ENCODE measurements at places on chromosomes 6 and 20. TPM values are rescaled to one million over a fixed set of nuclear protein-coding genes. Genes with fewer than 3 reads are reported as not detected.

SNRPB gene
- total RNA-seq: 377 TPM

C20orf141 gene
- total RNA-seq: not detected

SCGN gene
- total RNA-seq: not detected

PLN gene
- total RNA-seq: not detected

AKIRIN2 gene
- total RNA-seq: 37.7 TPM

GPX5 gene
- total RNA-seq: not detected

BCAS1 gene
- total RNA-seq: not detected

ADGRF1 gene
- not detected for total RNA-seq

RHAG gene
- not detected for total RNA-seq

THBD gene
- not detected for total RNA-seq

RAD21L1 gene
- total RNA-seq: not detected

HDGFL1 gene
- not detected for total RNA-seq

MYBL2 gene
- 102 TPM for total RNA-seq

COL11A2 gene
- 0.59 TPM for total RNA-seq

NAPB gene
- 12.2 TPM for total RNA-seq

DPPA5 gene
- total RNA-seq: not detected

FHL5 gene
- not detected for total RNA-seq

HLA-DOA gene
- 2.5 TPM for total RNA-seq

ASIP gene
- not detected for total RNA-seq

SLC24A3 gene
- total RNA-seq: not detected

ADGRG6 gene
- total RNA-seq: not detected

TRMT6 gene
- 21.4 TPM for total RNA-seq

RUNX2 gene
- 39.3 TPM for total RNA-seq

MLIP gene
- not detected for total RNA-seq

DNMT3B gene
- 3.5 TPM for total RNA-seq

PTK7 gene
- total RNA-seq: 1.9 TPM

CGA gene
- not detected for total RNA-seq

All from T-helper 2 cell treated with Interferon-gamma antibody and Interleukin-4, amounts not matched to agents 100 ng/mL and 5 ng/mL, for 36 hours (primary cell).